ENCODE measurements at places on chromosomes 13 and 19. TPM values are rescaled to one million over a fixed set of nuclear protein-coding genes. Genes with fewer than 3 reads are reported as not detected.

DNA sequence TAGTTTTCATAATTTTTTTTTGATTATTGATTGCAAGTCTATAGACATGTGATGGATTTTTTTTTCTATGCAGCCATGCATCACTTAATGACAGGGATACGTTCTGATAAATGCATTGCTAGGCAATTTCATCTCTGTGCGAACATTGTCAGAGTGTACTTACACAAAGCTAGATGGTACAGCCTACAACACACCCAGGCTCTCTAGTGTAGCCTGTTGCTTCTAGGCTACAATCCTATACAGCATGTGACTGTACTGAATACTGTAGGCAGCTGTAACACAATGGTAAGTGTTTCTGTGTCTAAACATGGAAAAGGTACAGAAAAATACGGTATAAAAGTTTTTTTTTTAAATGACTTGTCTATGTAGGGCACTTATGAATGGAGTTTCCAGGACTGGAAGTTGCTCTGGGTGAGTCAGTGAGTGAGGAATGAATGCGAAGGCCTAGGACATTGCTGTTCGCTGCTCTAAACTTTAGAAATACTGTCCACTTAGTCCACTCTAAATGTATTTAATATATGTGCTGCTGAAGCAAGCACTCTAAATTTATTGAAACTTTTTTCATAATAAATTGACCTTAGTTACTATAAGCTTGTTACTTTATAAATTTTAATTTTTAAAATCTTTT lies 20.3 kb downstream of the SPATA13 start:
- H3K27ac ChIP-seq: no peak overlapping the region
- H3K27me3 ChIP-seq: no peaks in the 10 kb centered on the region
- DNase-seq: no peak
- no peak overlapping the region for H3K4me3 ChIP-seq
- peaks cover 26% of the 10 kb centered on the region for H3K4me1 ChIP-seq
- peaks cover 5% of the 10 kb centered on the region for H3K36me3 ChIP-seq

Gene KLK11
- not detected for total RNA-seq

Gene VSIG10L
- total RNA-seq: 4.5 TPM

DNA sequence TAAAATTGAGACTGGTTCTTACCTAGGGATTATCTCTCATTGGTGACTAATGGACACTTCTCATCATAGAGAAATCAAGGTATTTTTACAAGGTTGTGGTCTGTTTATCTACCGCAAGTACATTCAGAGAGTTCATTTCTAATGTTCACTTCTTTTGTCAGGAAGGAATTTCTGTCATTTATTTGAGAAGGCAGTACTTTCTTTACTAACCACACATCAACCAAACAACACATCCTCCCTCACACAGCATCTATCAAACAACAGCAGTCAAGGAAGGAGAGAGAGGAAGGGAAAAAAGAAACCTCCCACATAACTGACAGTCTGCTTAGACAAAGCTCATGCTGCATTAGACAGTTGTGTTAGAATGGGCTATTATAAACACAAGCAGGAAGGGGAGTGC lies 182.3 kb upstream of the KLF12 start:
- H3K27me3 ChIP-seq: no peaks in the 10 kb centered on the region
- peaks cover 5% of the 10 kb centered on the region for H3K4me1 ChIP-seq
- no peak overlapping the region for H3K27ac ChIP-seq
- no peak overlapping the region for H3K4me3 ChIP-seq

GRCh38 chr13:113116871-113117271 lies 5.7 kb upstream of the F10 start:
- no peaks in the 10 kb centered on the region for H3K4me1 ChIP-seq
- no peaks in the 10 kb centered on the region for H3K27me3 ChIP-seq
- no peak for DNase-seq
- no peak overlapping the region for H3K27ac ChIP-seq

- no peak for DNase-seq
- H3K27me3 ChIP-seq: peaks cover 8% of the 10 kb centered on the region
- no peaks in the 10 kb centered on the region for H3K36me3 ChIP-seq
- no peak overlapping the region for H3K4me3 ChIP-seq
- no peaks in the 10 kb centered on the region for H3K4me1 ChIP-seq
Measured at GRCh38 chr13:108985166-108985565, 355.8 kb downstream of the MYO16 start.

Gene MBD3L2
- total RNA-seq: not detected

All from activated CD4-positive, alpha-beta T cell treated with anti-CD3 and anti-CD28 coated beads for 36 hours (primary cell).